MG63 (cell line): ENCODE measurements at places on chromosomes 7 and 10. TPM values are rescaled to one million over a fixed set of nuclear protein-coding genes. Genes with fewer than 3 reads are reported as not detected.

GRCh38 chr10:117539361-117539773 is 3.2 kb upstream of the EMX2 start:
- DNase-seq: no peak

DNA sequence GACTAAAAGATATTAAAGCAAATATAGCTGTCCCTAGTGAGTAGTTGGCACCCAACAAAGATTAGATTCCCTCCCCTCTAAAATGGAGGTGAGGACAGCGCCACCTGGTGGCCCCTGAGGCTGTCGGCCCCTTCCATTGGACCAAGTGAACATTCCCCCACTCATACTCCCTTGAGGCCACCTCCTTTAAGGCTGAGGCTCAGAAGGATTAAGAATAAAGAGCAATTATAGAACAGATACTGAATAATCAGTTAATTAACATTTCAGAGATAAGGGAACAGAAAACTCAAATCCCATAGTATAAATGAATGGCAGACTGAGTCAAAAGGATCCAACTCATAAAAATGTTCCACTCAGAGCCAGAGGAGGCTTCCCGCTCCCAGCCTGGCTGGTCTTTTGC is 130.4 kb upstream of the GHITM start:
- peak; percentile 21 for DNase-seq

DNA sequence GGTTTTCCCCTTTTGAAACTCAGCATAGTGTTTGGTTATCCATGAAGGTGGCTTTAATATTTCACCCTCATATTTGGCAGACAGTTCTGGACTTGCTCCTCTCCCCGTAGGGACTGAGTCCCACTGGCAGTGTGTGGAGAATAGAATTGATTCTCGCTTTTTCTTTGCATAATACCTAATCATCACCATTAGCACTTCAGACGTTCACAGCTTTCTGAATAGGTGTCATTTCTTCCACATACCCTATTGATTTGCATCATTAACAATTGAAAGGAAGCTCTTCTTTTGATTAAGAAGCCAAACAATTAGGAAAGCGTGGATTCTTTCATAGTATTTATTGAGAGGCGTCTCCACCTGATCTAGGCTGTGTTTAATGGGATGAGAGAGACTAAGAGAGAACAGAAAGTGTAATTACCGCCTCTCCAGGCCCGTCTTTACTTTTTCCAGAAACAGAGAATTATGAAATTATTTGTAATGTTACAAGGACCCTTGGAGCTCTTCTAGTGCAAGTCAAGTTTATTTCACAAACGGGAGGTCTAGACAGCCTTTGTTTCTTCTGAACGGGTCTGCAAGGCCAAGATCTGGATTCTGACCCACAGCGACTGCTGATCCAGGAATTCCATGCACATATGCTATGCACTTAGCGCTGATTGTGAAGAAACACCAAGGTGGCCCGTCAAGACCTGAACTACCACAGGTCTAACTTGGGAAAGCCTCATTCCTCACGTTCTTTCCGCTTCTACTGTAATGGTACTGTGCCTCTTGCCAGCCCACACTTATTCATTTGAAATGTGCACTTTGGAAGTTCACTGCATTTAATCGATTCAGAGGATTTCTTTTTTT is 249.9 kb upstream of the C7orf33 start:
- no peak for DNase-seq

- DNase-seq: no peak
Observed at GRCh38 chr7:35430547-35431153, 176.8 kb upstream of the TBX20 start.

DNA sequence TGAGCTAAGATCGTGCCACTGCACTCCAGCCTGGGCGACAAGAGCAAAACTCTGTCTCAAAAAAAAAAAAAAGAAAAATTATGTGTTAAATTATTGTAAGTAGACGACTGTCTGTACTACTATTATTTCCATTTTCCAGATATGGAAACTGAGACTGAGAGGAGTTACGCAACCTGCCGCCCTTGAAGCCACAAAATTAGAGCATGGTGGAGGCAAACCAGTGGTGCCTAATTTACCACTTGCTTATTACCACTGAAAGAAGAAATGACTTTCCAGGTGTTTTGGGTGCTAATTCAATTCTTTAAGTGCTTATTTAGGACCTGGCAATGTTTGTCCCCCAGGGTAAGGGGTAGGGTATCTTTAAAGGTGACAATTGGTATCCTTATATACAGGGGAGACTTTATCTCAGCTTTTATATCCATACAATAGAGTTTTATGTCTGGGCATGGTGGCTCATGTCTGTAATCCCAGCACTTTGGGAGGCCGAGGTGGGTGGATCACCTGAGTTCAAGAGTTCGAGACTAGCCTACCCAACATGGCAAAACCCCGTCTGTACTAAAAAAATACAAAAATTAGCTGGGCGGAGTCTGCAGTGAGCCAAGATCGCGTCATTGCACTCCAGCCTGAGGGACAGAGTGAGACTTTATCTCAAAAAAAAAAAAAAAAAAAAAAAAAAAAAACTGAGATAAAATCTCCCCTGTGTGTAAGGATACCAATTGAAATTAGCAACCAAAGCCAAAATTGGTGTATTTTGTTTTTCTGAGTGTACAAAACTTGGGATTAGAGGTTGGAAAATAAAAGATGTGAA is 16.6 kb upstream of the CAMK1D start:
- DNase-seq: no peak

DNA sequence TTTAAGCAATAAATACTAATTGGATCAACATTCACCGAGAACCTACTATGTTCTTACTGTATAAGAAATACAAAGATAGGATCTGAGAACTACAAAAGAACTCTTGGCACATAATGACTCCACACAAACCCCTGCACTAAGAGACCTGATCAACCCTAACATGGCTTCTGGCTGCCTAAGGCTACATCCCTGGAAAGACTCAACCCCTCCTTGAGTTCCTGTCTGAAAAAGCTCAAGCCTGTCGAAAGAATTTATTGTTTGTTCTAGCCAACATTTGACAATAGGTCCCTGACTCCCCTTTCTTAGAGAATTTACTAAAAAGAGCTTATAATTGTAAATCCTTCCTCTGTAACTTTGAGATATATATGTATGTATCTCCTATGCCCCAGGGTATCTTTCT is 125.3 kb upstream of the SGCE start:
- no peak for DNase-seq

GRCh38 chr7:25408012-25408687 is 179.9 kb upstream of the NPVF start:
- no peak for DNase-seq

DNA sequence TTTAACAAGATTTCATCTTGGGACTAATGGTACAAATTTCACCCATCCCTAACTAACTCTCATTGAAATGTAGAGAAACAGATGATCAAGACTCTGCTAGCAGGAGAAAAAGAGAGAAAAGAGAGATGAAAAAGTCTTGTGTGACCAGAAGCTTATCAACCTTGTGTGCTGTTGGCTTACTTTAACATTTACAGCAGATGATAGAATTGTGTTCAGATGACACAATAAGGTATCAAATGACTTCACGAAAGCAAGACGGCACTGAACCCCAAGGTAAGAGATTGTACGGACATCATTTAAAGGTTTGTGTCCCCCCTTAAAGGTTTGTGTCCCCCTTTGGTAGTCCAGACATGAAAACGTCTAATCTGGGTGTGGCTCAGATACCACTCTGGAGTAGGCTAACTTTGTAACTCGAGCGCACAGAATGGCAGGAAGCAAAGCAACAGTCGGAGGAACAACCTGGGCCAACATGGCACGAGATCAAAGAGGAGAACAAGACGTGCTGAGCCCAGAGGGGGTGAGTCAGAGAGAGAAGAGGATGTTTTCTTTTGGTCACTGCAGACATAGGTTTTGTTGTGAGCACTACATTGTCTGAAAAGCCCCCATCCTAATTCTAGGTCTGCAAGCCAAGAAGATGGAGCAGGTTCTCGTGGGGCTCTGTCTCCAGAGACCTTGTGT is 10.4 kb upstream of the LMBR1 start:
- peak; percentile 80 for DNase-seq

- DNase-seq: no peak
Observed at GRCh38 chr7:34596887-34597286, 61.1 kb upstream of the NPSR1 start.

- peak; percentile 36 for DNase-seq
Observed at GRCh38 chr10:74923556-74923955, 97.2 kb downstream of the KAT6B start.

GRCh38 chr10:52668024-52668423 is 104.6 kb downstream of the MBL2 start:
- DNase-seq: peak; percentile 73

DNA sequence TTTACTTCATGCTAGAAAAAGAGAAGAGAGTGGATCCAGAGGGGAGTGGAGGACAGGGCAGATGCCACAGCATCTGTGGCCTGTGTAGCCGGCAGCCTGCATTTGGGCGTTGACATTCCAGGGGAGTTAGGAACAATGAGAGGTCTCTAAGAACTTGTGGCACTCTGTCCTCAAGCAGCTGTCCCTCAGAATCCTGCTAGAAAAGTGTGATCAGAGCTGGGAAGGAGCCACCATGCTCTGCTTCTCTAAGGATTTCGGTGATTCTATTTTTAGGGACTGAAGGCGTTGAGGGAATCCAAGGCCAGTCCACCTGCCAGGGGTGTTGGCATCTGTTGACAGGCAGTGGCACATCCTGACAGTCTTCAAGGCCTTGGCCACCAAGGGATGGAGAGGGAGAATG is 7.6 kb downstream of the LRIT2 start:
- no peak for DNase-seq

GRCh38 chr10:23096802-23097549 is 1.6 kb downstream of the MSRB2 start:
- no peak for DNase-seq

DNA sequence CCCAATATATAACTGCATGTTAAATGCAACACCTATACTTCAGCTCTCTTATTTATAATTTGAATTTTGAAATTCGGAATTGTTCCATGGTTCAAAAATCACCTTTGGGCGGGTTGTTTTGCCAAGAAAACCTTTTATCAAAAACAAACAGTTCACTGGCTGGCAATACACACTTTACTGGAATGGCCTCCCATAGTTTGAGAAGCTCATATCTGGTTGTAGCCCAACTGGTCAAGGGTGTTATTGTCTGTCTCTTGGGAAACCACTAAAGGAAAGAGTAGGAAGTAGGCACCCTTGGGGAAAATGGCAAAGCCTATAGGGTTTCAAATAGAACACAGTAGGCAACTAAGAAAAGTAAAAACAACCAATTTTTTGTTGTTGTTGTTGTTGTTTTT is 117.9 kb downstream of the HIPK2 start:
- DNase-seq: no peak

GRCh38 chr10:116947841-116948529 is 57.0 kb downstream of the SHTN1 start:
- peak; percentile 24 for DNase-seq

DNA sequence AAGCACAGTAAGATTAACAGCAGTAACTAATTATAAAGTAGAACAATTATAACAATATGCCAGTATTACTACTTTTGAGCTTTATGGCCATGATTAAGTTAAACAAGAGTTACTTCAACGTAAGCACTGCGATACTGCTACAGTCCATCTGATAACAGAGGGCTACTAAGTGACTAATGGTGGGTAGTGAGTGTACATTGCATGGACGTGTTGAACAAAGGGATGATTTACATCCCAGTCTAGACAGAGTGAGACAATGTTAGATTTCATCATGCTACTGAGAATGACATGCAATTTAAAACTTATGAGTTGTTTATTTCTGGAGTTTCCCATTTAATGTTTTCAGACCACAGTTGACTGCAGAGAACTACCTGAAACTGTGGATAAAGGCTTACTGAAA is 45.6 kb downstream of the TPST1 start:
- no peak for DNase-seq

- no peak for DNase-seq
Observed at GRCh38 chr7:155227004-155227787, 70.5 kb upstream of the INSIG1 start.

GRCh38 chr7:10075866-10076265 is 897.8 kb upstream of the PHF14 start:
- no peak for DNase-seq

- DNase-seq: no peak
Observed at GRCh38 chr10:8278099-8278498, 223.6 kb downstream of the GATA3 start.

DNA sequence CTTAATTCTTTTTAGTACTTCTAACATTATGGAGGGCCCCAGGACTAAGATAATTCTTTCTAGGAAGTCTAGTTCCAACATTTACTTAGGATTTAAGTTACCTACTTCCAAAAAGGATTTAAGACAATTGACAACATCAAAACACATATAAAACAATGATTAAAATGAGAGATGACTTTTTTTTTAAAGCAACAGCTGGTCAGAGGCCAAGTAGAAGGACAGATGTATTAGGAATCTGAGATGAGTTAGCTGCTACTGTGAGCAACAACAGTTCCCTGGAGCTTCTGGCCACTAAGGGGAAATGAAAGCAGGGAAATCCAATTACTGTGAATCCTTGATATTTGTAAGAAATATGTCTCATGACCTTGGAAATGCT is 222.3 kb downstream of the PHTF2 start:
- no peak for DNase-seq

DNA sequence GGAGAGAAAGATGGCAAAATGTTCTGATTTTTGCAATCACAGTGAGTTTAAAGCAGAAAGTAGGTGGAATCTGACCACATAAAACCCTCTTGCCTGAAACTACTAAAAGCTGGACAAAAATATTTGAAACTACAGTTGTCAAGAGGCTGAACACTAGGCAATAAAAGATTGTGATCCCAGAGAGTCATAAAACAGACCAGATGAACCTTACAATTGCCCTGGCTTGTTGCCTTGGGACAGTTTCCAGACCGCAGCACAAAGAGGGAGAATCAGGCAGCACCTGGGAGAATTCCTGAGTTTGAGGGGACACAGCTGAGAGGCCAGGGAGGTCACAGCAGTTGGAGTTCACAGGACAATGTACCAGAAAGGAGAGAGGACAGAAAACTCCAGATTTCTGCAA is 107.3 kb upstream of the NANOS1 start:
- no peak for DNase-seq

GRCh38 chr10:104892879-104893617 is 252.0 kb downstream of the SORCS3 start:
- DNase-seq: no peak

DNA sequence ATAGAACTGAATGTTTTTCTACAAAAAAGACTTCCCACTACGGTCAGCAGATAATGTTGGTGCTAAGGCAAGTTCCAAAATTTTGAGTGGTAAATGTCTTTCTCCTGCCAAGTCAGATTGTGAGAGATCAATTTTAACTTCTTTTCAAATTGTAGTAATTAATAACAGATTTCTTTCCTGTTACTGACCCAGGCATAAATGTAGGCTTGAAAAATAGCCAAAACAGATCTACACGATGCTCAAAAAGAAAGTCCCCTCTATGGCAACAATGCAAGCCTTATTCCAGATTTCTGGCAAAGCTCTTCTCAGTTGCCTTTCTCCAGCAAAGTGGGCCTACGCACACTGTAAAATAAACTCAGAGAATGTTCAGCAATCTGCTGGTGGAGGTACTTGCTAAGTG is 641.0 kb upstream of the NRP1 start:
- DNase-seq: no peak

Gene CALHM1
- total RNA-seq: not detected in 2 replicates

Gene CYP2C19
- not detected in 2 replicates for total RNA-seq

Gene PPP1R9A
- total RNA-seq: 1.7 and 3.1 TPM in 2 replicates

Gene BUB3
- total RNA-seq: 164 and 222 TPM in 2 replicates

Gene SH2D4B
- total RNA-seq: not detected in 2 replicates

Gene GDF2
- not detected in 2 replicates for total RNA-seq

Gene AGAP3
- 22.5 and 35.1 TPM in 2 replicates for total RNA-seq

Gene CAV2
- 55.9 and 58.1 TPM in 2 replicates for total RNA-seq

Gene HKDC1
- total RNA-seq: 0.20 TPM in 1 of 2 replicates, not detected in the other

Gene PLEKHS1
- not detected in 2 replicates for total RNA-seq
